MG63 (cell line): ENCODE measurements at places on chromosomes 1 and 21.
A peak's percentile ranks its signal among the peaks of the same experiment; 100 is the strongest.

DNA sequence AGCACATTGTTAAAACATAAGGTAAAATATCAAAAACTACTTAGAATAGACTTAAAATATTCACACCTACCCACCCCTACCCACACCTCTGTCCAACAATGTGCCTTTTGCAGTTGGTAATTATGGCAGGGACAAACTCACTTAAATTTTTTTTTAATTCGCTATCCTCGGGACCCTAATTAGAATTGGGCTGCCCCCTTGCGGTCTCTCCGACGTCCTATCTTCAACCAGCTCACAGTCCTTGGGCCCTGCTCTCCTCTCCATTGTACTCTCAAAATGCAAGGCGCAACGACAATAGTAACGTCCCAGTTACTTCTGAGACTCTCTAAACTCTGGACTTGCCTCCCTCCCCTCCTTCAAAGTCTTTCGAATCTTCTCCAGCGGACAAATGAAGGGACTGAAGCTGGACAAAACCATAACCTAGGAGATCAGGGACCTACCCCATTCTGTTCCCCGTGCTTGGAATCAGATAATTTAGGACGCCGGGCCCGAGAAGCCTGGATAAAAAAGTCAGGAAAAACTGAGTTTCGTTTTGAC, 1.1 kb upstream of the CIART start:
- DNase-seq, result peak; percentile 54

DNA sequence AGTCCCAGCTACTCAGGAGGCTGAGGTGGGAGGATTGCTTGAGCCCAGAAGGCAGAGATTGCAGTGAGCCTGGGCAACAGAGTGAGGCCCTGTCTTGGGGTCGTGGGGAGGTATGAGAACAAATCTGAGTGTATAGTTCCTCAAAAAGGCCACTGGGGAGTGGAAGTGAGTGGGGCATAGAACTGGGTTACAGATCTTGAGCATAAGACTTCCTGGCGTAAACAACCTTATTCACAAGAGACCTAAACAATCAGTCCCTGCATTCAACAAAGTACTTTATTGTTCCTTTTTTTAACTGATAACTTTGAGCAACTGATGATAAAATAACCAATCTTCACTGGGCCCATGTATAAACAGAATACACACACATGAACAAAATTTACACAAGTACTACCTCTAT, 72.7 kb upstream of the MUTYH start:
- DNase-seq, result no peak

DNA sequence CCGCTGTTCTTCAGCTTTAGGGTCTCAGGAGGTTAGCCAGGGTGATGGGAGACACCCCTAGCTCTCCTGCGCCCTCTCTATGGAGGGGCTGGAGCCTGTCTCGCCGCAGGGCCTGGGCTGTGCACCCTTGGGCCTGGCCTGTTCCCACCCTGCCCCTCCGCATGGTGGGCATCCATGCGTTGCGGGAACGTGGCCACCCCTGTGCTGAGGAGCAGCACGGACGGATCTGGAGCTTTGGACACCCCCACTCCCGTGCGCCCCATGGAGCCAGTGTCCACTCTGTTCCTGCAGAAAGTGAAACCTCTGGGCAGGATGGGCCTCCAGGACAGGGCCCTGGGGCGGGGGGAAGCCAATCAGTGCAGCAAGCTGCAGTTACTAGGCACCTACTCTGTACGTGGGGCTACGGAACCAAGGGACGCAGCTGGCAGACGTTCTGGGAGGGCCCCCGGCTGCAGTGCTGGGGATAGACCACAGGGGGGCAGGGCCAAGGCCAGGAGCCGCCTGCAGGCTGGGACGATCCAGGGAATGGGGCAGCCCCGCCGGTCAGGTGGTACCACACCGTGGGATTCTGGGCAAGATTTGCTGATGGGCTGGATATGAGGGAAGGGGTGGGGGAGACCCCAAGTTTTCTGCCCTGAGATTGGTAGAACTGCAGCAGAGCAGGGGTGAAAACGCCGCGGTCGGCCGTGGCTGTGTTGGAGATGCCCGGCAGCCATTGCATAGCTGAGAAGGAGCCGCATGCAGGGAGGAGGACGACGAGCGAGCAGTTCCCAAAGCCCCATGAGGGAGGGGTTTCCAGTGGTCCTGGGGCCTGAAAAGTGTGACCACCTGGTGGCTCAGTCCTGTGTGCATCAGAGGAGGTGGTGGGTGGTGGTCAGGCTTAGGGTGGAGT, 43.3 kb downstream of the TP73 start:
- peak; percentile 17 for DNase-seq

DNA sequence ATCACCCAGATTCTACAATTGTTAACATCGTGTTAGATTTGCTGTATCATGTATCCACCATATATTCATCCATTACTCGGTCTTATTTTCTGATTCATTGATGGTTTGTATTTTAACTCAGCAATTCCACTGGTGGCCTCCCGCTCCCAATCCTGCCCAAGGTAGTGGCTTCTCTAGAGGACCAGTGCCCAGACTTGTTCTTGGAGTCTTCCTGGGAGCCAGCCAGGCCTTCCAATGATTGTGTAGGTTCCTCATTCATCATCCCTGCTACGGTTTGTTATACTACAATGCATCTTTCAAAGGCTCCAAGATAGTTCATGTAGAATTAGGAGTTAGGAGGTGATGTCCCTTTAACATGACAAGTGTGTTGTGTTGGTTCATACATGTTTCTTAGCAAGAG, 451.1 kb downstream of the SETD4 start:
- DNase-seq, result no peak

DNA sequence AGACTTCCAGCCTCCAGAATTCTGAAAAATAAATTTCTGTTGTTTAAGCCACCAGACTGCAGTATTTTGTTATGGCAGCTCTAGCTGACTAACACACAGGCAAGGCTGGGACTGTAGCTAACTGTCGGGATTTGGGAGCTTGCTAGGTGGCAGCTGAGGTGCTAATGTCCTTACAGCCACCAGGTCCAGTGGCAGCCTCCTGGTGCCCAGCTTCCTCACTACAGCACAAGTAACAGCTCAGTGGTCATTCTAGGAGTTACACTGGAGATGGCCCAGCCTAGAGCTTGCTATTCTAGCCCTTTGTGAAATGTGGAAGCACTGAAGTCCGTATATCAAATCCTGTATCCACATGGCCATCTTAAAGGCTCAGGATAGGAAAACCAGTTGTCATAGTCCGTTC, 4.3 kb upstream of the C1orf115 start:
- DNase-seq, result no peak

GRCh38 chr21:38498057-38498833, at the start of gene ERG:
Gene ERG, minus strand, starts transcription at chr21:38498477. Its CDS starts 97 bp downstream, at chr21:38498380.
- no peak for DNase-seq

DNA sequence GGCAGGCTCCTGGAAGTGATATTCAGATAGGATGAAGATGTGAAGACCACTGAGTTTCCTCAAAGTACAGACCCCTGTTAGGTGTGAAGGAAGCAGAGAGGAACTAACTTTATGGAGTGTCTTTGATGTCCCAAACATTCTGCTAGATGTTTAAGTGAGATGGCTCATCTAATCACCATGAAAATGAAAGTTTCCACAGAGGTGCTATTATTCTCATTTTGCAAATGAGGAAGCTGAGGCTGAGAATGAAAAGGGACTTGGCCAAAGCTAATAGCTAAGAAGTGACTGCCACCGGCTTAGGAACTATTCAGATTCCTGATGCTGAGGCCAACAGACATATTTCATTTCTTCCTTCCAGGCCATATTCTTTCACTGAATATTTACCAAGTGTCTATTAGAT, 45.9 kb upstream of the WLS start:
- DNase-seq, result no peak

GRCh38 chr1:156951371-156951770, 30.9 kb downstream of the LRRC71 start:
- no peak for DNase-seq

- DNase-seq, result no peak
These were observed 12.5 kb downstream of the RIMS3 start for GRCh38 chr1:40652979-40653378.

DNA sequence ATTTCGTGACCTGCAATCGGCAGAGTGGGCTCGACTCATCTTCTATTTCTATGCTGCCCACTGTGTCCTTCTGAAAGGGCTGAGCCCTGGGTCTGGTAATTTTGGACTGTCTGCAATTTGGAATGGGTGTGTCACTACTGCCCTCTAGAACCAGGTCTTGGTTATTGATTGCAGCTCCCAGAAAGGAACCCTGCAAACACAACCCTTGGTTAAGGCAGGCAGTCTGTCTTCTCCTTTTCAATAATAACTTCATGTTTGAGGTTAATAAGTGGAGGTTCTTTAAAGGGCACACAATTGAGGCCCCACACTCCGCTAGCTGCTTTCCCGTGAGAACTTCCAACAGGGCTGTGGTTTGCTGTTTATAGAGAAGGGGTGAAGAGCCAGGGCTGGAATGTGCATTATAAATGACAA, 79.9 kb upstream of the LYST start:
- DNase-seq, result peak; percentile 16

- no peak for DNase-seq
These were observed 243.4 kb downstream of the TRABD2B start for GRCh38 chr1:47753808-47754207.

GRCh38 chr1:84988588-84988987, 8.3 kb downstream of the MCOLN2 start:
- no peak for DNase-seq

DNA sequence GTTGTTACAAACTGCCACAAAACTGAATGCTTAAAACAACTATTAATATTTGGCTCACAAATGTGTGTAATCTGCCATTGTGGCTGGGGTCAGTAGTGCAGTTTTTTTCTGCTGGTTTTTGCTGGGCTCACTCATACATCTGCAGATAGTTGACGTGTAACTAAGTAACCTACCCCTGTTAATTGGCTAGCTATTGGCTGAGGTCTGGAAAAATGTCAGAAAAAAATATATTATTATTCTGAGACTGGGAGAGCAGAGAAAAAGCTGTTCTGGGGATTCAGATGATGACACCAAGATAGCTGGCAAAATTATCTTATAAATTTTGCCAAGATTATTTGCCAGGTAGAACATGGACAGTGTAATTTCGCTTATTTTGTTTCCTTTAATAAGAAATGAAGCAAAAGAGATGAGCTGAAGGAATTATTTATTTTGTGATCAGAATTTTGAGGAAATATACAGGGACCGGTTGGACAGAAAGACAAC, 616.1 kb upstream of the ADAMTS5 start:
- peak; percentile 44 for DNase-seq

DNA sequence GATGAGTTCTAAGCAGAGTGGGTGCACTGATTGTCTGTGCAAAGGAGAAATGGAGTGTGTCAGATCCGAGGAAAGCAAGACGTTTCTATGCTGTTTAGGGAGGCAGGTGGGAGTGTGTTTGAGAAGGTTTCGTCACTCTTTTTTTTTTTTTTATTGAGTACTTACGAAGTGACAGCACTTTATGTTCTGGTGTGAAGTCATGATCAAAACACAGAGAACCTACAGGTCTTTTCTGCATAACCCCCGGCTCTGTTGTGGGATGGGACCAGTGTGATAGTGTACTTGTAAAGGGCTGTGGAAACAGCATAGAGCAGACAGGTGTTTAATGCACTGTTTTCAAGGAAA, 26.7 kb downstream of the MIA3 start:
- DNase-seq, result no peak

- DNase-seq, result no peak
These were observed 36.4 kb downstream of the YTHDF2 start for GRCh38 chr1:28773105-28773504.

GRCh38 chr21:41537356-41537755, 29.4 kb upstream of the TMPRSS2 start:
- no peak for DNase-seq

DNA sequence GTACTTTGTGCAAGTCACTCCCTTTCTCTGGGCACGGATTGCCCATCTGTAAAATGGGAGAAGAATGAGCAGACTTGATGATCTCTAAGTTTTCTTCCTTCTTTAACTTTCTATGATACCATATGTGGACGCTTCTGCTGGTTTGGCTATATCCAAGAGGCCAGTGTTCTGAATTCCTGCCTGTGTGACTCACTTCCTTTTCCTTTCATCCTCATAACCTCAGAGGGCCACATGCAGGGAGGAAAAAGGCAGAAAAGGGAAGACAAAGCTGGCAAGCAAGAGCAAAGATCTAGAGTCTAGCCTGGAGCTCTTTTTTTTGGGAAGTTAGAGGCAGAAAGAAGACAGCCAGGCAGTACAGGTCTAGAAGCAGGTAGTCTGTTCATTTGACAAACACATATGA, 151.2 kb downstream of the OMA1 start:
- DNase-seq, result peak; percentile 78

DNA sequence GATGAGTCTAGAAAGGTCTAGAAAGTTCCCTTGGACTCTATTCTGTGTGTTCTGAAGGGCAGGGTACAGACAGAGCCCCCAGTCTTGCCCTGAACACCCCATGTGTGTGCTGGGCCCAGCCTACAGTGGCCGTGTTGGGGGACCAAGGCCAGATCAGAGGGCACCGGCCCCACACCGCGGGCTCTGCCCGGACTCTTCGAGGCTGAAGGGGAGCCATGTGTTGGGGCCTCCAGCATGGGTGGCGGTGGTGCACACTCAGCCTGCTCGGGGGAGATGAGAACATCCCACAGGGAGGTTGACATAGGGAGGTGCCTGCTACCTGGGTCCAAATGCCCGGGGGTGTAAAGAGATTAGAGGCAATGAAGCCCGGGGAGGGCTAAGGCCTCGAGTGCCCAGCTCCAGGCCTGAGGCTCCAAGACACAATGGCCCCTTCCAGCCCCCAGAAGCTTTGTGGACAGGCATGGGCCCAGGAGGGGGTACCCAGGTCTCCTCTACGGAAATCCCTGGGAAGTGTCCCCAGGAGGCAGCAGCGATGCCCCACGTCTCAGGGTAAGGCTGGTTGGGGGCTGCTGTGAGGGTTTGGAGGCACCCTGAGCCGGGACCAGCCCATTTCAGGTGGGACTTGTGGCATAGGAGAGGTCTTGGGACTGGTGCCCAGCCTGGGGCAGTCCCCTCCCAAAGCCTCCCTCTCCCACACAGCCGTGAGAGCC, 12.1 kb downstream of the ARHGEF16 start:
- DNase-seq, result no peak

GRCh38 chr1:99441299-99442095, 177.2 kb downstream of the PLPPR4 start:
- DNase-seq, result peak; percentile 34

GRCh38 chr1:179231923-179232322, 2.4 kb upstream of the ABL2 start:
- DNase-seq, result no peak

DNA sequence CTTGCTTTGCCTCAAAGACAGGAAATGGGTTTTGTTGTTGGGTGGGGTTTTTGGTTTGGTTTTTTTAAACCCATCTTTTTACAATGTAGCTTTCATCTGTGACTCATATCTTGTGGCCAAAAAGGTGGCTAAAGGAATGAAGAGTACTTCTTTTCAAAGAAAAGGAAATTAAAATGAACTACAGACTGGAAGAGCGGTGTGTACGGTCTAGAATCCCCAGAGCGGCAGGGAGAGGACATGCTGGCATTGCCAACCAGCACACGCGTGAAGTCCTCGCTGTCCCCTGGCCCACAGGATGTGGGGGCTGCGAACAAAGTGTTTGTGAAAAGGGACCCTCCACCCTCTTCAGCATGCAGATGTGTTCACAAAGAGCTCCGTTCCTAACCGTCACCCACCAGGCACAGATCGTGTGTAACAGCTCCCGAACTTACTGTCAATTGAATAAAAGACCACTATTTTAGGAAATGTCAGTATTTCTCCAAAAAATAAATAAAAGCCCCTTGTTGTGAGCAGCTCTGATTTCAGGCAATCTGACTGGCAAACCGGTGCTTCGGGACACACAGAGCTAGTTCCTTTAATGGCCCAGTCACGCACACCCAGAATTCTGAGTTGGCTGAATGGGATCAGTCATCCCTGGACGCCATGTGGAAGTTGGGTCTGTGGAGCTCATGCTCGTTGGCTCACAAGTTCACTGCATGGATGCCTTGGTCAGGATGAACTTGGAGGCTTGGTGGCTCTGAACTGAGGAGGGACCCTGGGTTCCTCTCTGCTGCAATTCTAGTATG, 602.9 kb downstream of the NPHP4 start:
- DNase-seq, result no peak
